HTR-8/SVneo (cell line): ENCODE measurements at places on chromosomes 1 and 21.
A peak's percentile ranks its signal among the peaks of the same experiment; 100 is the strongest.

GRCh38 chr21:24509131-24509530 lies 1098.2 kb downstream of the MRPL39 start:
- DNase-seq = no peak

- DNase-seq = no peak
These were observed 75.0 kb downstream of the SPATA46 start for GRCh38 chr1:162301696-162302095.

DNA sequence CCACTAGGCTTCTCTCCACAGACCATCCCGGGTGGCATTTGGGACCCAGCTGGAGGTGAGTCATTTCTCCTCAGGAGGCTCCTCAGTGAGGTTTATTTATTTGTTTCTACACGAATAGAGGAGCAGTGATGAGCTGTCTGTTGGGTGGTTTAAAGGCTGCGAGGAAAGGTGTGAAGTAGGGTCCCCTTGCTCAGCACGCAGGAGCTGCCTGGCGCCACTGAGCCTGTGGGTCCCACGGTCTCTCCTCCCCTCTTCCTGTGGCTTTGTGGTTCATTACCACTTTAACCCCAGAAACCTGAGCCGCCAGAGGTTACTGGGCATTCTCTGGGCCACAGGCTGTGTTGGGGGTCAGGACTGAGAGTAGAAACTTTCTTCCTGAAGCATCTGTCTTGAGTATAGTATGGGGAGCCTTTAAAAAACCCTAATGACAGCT lies 39.9 kb downstream of the IL6R start:
- DNase-seq = peak; percentile 62

GRCh38 chr1:171061425-171062143 lies 29.1 kb upstream of the FMO3 start:
- no peak for DNase-seq

GRCh38 chr1:229251185-229251584 lies 19.7 kb upstream of the RAB4A start:
- DNase-seq = no peak

DNA sequence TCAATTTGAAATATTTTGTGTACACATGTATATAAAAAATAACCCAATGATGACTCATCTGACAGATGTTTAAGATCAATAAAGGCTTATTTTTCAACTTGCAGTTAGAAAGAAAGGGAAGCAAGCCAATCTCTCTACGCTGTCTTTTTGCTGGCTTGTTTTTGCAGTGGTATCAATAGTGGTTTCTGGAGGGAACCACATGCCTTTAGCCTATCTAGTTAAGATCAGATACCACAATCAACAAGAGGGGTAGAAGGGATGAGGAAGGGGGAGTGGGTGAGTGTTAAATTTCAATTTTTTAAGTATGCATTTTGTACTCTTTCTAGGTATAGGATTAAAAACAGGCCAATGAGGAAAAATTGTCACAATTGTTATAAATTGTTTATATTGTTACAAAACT lies 276.2 kb downstream of the KCNH1 start:
- no peak for DNase-seq

DNA sequence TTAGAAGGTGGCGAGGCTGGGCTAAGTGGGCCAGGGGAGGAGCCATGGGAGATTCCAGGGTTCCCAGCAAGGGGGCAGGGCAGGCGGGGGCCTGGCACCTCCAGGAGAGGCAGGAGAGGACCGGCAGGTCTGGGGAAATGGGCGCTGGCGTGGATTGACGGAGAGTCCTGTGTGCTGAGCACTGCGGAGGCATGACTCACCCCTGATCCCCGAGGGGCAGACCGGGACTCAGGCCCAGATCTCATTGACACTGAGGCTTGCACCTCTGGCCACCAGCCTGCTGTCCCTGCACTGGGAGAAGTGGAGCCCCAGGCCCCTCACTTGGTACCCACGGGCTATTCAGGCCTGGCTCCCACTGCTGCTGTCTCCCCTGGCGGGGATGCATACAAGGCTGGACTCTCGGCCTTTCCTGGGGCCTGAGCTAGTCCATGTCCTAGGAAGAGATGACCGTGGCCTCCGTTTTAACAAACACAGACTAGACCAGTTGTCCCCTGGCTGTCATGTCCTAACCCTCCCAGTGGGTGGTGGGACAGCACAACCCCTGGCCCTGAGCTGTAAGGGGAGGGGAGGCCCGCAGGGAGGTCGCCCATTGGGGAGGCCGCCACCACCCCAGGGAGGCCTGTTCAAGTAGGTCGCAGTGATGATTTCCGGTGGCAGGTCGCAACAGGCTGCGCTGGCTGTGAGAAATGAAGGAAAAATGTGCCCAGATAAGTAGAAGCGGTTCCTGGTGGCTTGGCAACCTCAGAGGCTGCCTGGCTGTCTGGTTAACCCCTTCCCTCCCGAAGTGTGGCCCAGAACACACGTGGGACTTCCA lies 39.7 kb downstream of the RIPK4 start:
- DNase-seq = peak; percentile 51
